ENCODE measurements at places on chromosomes 16 and 17.
A peak's percentile ranks its signal among the peaks of the same experiment; 100 is the strongest.

DNA sequence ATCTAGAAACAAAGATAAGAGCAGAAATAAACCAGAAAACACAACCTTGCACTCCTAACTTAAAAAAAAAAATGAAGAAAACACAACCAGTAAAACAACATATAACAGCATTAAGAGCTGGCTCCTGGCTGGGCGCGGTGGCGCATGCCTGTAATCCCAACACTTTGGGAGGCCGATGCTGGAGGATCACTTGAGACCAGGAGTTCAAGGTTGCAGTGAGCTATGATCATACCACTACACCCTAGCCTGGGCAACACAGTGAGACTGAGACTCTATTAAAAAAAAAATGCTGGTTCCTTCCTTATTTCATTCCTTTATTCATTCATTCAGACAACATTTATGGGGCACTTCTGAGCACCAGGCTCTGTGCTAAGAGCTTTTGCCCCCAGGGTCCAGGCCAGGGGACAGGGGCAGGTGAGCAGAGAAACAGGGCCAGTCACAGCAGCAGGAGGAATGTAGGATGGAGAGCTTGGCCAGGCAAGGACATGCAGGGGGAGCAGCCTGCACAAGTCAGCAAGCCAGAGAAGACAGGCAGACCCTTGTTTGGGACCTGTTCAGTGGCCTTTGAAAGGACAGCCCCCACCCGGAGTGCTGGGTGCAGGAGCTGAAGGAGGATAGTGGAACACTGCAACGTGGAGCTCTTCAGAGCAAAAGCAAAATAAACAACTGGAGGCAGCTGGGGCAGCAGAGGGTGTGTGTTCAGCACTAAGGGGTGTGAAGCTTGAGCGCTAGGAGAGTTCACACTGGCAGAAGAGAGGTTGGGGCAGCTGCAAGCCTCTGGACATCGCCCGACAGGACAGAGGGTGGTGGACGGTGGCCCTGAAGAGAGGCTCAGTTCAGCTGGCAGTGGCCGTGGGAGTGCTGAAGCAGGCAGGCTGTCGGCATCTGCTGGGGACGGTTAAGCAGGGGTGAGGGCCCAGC is 2.6 kb downstream of the STH start:
- no peak for DNase-seq

GRCh38 chr16:9191274-9191850 is 99.9 kb downstream of the HAPSTR1 start:
- no peak for DNase-seq

GRCh38 chr16:68335175-68335574 is 24.4 kb downstream of the PRMT7 start:
- peak; percentile 33 for DNase-seq

GRCh38 chr16:83744441-83744981 is 63.3 kb upstream of the HSBP1 start:
- no peak for DNase-seq

GRCh38 chr17:4945176-4945943 is 3.0 kb downstream of the PFN1 start:
- peak; percentile 86 for DNase-seq

- DNase-seq, result peak; percentile 18
Observed at GRCh38 chr17:5485270-5486205, at the start of gene DERL2. DERL2 (minus strand) TSS chr17:5486178; CDS start chr17:5486161, 17 bp downstream.

DNA sequence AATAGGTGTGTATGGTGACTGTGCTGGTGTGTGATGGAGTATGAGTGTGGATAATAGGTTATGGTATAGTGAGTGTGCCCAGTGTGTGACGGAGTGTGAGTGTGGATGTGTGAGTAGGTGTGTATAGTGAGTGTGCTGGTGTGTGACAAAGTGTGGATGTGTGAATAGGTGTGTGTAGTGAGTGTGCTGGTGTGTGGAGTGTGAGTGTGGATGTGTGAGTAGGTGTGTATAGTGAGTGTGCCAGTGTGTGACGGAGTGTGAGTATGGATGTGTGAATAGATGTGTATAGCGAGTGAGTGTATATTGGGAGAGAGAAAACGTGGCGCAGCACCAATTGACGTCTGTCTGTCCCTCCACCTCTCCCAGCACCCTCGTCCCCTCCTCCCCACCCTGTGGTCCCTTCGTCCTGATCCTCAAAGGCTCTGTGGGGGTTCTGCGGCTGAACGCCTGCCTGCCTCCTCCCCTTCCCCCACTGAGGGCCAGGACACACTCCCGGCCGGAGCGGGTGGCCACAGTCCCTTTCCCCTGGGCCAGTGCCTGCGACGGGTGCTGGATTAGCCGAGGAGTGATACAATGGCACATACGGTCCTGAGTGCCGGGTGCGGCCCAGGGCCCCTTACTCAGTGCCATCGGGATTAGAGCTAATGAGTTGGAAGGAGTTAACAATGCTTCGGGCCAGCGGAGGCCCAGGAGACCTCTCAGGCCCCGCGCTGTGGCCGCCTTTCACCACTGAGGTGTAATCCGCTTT is 160.0 kb downstream of the MRM1 start:
- DNase-seq, result peak; percentile 4

- no peak for DNase-seq
Observed at GRCh38 chr16:66911112-66911511, 7.6 kb downstream of the CDH16 start.

GRCh38 chr17:81164371-81165245 is 699 bp upstream of the PVALEF start:
- no peak for DNase-seq

DNA sequence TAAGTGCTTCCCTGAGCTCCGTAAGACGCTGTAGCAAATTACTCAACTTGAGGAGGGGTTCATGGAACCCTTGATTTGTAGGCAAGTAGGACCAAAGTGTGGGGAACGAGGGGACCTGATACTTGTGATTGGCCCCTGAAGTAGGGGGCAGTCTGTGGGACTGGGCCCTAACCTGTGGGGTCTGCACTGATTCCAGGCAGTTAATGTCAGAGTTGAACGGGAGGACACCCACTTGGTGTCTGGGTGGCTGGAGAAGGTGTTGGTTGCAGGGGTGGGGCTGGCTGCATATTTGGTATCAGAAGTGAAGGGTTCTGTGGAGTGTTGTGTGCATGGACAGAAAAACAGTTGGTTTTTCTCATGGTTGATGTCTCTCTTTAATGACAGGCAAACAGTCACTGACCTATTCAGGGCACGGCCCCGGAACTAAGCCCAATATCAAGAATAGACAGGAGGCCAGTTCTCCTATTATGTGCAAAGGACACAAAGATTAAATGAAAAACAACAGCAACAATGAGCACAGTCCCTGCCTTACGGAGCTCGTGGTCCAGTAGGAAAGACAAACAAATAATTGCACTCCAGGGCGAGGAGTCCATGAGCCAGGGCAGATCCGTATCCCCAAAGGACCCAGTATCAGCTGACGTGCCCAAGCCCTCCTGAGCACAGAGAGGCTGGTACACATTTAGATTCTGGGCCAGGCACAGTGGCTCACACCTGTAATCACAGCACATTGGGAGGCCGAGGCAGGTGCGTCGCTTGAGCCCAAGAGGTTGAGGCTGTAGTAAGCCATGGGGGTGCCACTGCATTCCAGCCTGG is 19.2 kb downstream of the MXRA7 start:
- no peak for DNase-seq

DNA sequence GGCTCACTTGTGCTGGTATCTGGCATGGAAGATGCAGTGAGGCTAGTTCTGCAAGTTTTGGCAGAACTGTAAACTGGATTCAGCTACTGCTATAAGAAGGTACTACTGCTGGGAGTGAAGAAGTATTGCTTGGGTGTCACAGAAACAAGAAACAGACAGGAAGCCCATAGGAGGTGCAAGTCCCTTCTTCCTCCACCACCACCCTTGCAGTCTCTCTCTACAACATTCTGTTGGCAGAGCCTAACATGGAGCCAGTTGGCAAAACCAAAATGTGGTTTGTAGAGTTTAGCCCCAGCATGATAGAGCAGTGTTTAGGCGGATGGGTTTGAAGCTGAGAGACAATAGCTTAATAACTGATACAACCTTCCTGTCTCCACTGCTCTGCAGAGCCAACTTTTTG is 72.6 kb downstream of the NLK start:
- DNase-seq, result no peak

- DNase-seq, result no peak
Observed at GRCh38 chr17:12230481-12231354, 210.0 kb downstream of the MAP2K4 start.
